Activated gamma-delta T cell treated with Interleukin-2 at 50 U/mL for 16 hours (primary cell): ENCODE measurements at places on chromosomes 1 and 21.

DNA sequence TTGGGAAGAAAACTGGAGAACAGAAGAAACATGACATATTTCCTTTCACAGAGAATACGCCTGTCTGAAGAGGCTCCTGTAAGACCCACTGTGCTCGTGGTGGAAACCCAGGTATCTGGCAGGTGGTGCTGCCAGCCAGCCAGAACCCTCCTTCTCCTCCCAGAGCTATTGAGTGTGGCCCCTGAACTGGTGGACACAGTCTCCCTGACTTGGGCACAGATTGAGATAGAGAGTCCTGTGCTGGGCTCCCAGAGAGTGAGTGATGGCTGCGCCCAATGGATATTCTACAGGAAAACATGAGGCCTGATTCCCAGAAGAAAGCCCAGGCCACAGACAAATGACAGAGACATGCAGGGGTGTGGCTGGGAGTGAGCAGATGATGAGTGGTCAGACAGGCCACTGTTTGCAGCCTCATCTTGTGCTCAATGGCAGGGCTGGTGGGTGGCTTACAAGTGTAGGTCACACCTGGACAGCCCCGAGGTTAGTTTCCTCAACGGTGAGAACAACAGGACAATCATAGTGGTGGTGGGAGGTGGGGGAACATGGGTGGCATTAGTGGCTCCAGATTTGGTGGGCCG, 127.9 kb downstream of the PTPRU start:
- no peak for DNase-seq

DNA sequence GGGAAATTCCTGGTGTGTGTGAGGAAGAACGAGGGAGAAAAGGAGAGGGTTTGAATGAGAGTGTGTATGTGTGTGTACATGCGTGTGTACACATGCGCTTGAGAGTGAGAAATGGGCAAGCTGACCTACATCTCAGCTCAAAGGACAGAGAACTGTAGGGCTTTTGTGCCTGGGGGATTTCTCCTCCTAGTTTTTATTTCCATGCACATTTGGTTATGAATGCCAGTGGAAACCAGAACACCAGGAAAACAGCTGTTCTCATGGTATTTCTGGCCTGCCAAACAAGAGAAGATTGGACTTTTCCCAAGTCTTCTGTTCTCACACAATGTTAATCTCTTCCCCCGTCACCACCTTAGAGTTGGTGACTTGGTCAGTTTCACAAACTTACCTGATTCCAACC, 45.2 kb downstream of the SLC44A3 start:
- DNase-seq, result no peak

DNA sequence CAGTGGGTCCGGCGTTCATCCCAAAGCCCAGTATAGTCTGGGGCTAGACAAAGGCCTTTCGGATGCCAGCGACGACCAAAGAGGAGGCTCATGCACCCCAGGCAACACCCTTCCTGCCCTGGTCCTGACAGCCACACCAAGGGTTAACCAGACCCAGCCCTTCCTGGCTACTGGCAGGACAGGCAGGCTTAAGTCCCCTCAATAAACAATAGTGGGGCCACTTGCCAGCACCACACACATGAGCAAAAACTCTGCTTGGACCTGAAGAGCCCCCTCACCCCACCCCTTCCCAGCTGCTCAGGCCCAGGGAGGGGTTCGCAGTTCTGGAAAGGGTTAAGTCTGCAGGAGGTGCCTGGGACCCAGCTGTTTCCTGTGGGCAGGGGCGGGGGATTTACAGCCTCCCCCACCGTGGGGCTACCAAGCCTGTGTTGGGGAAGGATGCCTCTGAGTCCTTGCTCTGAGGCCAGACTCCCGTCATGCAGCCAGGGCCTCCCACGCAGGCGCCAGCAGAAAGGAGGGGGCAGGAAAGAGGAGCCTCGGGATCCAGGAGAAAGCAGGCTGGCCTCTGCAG, 18.2 kb downstream of the PHLDA3 start:
- DNase-seq, result no peak

DNA sequence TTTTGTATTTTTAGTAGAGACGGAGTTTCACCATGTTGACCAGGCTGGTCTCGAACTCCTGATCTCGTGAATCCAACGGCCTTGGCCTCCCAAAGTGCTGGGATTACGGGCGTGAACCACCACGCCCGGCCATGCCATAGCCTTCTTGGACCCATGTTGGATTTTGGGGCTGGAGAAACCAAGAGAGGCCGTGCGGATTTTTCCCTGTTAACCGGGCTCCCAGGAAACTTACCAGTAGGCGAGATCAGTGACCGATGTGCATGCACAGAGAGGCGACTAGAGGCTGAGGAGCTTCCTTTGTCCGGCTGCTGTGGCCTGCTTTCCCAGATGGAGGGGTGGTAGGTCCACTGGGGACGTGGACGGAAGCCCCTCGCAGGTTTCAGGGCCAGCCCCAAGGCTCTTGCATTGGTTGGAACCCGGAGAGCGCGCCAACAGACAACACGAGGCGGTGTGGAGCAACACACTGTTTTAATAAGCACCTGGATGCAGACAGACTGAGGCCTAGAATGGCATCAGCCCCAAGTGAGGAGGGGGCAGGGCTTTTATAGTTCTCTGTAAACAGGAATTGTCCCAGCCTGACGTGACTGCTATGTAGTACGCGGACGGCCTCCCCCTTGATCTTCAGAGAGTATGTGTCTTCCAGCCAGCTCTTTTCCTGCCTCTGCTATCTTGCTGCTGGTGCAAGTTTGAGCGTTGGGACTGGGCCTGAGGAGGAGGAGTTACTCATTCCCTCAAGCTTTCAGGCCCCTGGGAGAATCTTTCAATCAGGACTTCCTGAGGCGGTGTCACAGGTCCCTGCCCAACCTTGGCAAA, at the start of gene ERVH48-1:
TSS of gene ERVH48-1 (minus strand) at position 517 of the 813 bp plus-strand sequence. CDS start 6,624 bp downstream, outside the sequence.
- no peak for DNase-seq

GRCh38 chr1:68280286-68280685, 48.0 kb upstream of the WLS start:
- no peak for DNase-seq

DNA sequence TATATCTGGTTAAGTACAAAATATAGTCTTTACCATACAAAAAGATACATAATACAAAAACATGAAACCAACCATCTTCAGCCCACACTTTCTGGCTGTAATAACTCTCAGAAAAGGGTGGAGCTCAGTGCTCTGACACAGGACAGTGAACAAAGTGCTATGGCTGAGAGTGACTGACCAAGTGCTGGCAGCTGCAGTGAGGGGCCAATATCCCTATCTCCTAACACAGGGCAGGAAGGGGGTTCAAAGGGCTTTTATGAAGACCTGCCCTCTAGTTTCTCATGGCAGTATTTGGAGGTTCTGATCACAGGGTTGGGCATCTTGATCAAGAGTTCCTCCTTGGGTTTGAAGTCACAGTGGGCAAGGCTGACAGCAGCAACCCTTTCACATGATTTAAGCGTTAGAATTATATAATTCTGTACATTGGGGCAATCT, 3.9 kb downstream of the TXNIP start:
- no peak for DNase-seq

DNA sequence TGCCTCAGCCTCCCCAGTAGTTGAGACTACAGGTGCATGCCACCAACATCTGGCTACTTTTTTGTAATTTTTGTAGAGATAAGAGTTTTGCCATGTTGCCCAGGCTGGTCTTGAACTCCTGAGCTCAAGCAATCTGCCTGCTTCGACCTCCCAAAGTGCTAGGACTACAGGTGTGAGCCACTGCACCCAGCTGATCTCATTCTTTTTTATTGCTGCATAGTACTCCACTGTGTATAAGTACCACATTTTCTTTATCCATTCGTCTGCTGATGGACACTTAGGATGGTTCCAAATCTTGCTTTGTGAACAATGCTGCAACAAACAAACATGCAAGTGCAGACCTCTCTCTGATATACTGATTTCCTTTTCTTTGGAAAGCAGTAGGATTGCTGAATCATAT, 59.5 kb downstream of the UROD start:
- no peak for DNase-seq

DNA sequence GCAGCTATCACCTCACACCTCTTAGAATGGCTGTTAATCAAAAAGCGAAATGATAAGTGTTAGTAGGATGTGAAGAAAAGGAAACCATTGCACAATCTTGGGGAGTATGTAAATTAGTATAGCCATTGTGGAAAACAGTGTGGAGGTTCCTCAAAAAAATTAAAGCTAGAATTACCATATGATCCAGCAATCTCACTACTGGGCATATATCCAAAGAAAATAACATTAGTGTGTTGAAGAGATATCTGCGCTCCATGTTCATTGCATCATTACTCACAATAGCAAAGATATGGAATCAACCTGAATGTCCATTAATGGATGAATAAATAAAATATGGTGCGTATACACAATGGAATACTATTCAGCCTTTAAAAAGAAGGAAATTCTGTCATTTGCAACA, 68.9 kb downstream of the SNRPE start:
- no peak for DNase-seq

- DNase-seq, result no peak
Observed at GRCh38 chr1:73499671-73500070, 698.3 kb downstream of the LRRIQ3 start.

GRCh38 chr1:47438165-47439016, 547 bp downstream of the FOXD2 start:
- no peak for DNase-seq

DNA sequence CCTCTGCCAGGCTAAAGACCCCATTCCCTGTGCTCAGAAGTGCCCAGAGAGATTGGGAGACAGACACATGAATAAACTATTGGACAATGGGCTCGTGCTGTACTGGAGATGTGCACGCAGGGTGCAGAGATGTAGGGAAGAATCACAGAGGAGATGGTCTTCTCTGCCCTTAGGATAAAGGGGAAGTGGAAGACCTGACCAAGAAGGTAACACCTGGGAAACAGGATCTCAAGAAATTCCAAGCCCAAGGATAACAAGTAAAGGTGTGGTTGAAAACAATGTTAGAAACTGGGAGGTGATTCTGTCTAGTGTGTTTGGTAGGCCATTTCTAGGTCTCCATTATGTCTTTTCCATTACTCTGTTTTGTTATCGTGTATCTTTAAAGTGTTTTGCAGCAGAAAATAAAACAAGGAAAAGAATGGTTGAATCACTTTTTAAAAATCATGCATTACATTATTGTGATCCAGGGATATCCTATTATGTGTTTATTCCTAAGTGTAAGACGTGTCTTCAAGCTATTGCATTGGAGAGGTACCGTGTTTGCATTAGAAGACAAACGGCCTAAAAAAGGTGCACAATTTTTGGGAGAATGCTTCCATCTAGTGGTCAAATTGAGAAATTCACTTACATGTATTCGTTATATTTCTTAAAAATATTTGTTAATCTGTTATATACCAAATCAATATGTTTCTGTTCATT, 40.8 kb upstream of the KCTD3 start:
- no peak for DNase-seq

- DNase-seq, result no peak
Observed at GRCh38 chr1:108089477-108089876, 110.7 kb downstream of the SLC25A24 start.
